ENCODE measurements at places on chromosomes 4 and X.

DNA sequence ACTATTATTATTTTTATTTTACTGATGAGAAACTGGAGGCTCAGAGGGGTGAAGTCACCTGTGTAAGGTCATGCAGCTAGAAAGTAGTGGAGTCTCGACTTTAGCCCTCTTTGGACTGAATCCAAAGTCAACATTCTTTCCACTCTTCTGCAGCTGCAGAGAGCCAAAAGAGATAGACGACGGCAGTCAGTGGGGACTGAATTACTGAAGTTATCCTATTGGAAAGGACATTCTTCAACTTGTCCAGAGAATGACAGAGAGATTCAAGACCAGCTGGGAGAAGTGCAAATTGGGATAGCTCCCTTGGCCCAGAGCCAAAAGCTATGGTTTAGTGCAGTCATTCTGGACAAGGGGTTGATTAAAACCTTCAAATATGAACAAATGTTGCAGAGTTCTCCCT, 42.5 kb downstream of the VGLL1 start:
- no peak for DNase-seq
- no peak overlapping the region for H3K4me3 ChIP-seq
- H3K36me3 ChIP-seq: no peaks in the 10 kb centered on the region
- H3K27ac ChIP-seq: no peak overlapping the region

- no peaks in the 10 kb centered on the region for H3K27me3 ChIP-seq
- H3K4me3 ChIP-seq: no peak overlapping the region
- H3K4me1 ChIP-seq: peaks cover 49% of the 10 kb centered on the region
- H3K27ac ChIP-seq: peak overlapping the region; percentile 45
Observed at GRCh38 chrX:21153503-21153902, 220.7 kb upstream of the CNKSR2 start.

DNA sequence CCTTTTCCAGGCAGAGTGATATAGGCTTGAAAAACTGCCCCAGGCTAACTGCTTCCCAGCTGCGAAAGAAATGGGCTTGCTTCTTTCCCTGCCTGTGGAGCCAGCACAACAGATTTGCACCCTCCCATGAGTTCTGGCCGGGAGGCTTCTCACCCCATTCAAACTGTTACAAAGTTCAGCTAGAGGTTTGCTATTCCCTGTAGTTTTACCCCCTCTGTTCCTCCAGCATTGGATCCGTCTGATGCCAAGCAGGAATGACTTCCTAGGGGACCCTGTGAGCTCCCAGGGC, 87.6 kb upstream of the NDST4 start:
- H3K27ac ChIP-seq: no peak overlapping the region
- no peak for DNase-seq
- no peaks in the 10 kb centered on the region for H3K4me1 ChIP-seq
- H3K36me3 ChIP-seq: no peaks in the 10 kb centered on the region
- H3K27me3 ChIP-seq: no peaks in the 10 kb centered on the region

GRCh38 chr4:159015841-159016240, 87.0 kb upstream of the RAPGEF2 start:
- DNase-seq: no peak
- H3K36me3 ChIP-seq: no peaks in the 10 kb centered on the region
- H3K27ac ChIP-seq: no peak overlapping the region
- H3K4me1 ChIP-seq: no peaks in the 10 kb centered on the region
- no peak overlapping the region for H3K4me3 ChIP-seq
- no peaks in the 10 kb centered on the region for H3K27me3 ChIP-seq
